ENCODE measurements at places on chromosomes 4 and X.
A peak's percentile ranks its signal among the peaks of the same experiment; 100 is the strongest.

DNA sequence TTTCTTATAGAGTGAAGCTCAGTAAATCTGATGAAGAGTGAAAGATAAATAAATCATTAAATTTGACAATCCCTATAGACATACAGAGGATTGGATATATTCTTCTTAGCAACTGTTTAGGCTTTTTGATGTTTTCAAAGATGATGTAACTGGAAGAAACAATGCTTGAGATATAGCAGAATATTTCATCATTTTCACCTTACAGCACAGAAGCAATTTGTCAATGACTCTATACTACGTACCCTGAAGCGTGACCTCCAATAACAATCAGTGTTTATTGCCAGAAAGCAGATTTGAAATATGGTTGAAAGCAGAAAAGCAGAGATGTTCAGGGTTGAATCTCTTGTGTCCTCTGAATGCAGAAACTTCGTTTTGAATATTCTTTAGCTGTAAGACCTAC lies 228.4 kb downstream of the DTHD1 start:
- no peak for DNase-seq

DNA sequence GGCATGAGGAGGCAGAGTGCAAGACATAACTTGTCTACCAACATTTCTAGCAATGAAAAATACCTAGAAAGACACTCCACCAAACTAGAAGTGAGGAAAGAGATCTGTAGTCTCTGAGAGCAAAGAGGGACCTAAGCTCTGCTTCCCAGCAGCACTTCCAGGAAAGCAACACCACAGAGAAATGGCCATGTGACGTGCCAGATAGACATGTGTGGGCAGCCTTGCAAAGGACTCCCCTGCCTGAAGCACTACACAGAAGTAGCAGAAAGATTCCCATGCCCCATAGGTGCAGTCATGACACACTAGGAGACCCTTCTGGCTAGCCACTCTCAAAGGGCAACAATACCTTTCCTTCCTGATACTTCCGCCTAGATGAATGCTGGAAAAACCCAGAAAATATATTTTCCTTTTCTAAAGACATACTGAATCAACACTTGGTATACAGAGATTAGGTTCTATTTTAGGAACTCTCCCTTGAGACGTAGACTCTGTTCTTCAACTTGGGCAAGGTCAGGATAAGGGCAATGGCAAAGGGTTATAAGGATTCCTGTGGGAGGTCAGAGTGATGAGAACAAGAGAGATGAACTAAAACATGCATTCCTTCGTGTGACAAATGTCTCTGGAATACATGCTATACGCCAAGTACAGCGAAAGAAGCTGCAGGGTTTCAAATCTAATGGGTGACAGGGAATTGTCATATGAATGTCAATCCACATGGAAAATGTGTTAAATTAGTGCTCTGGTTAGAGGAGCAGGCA lies 187.5 kb upstream of the ETNPPL start:
- no peak for DNase-seq

DNA sequence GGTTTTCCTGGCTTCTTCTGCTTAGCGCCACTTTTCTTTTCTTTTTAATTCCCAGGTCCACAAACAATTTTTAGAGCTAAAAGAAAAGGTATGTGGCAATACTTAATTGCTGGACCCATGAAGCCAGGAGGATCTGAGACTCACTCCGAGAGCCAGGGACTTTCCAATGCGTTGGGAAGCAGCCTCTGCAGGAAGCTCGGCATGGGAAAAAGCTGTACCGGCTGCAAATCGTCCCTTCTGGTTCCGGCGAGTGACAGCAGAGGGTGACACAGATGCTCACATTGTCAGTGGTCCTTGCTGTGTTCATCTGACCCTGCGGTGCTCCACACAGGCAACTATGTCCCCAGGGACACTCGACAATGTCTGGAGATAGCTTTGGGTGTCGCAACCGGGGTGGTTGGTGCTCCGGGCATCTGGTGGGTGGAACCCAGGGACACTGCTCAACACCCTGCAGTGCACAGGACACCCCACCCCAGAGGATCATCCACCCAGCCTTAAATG lies 164.0 kb downstream of the PRKX start:
- no peak for DNase-seq

DNA sequence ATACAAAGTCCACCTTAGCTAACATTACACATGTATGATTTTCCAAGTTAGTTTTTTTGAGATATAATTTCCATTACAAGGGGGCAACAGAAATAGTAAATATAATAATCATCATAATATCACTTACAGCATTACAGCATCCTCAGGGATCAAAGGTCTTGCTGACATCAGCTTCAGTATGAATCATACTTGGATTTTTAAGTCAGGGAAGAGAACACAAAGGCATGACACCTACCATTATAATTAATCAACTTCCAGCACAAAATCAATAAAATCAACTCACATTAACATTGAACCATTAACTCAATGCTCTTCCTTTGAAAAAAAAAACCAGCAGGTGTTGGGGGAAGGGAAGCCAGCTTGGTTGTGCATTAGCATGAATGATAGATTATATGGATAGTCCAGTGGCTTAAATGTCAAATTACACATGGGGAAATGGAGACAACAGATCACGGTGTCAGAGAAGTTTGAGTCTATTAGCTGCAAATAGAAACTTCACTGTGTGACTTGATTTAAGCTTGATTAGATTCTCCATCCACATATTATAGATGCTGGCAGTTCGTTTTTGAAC lies 66.9 kb upstream of the CAPN6 start:
- DNase-seq: no peak

DNA sequence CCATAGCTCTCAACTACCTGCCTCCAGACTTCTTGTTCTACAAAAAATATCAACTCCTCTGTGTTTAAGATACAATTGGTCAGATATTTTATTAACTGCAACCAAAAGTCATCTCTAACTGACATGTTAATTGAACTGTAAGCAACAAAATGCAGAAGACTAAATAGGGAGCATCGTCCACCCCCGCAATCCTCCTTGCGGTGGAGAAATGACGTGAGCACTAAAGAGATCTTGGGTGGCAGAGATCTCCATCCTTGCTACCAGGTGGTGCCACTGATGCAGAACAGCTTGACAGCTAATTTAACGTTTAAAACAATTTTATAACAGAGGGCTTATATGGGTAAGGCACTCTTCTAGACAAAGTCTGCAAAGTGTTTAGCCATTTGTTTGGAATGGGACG lies 164.4 kb upstream of the FTHL17 start:
- DNase-seq: no peak

GRCh38 chr4:20486433-20486832 lies 213.8 kb upstream of the PACRGL start:
- no peak for DNase-seq

- no peak for DNase-seq
These were observed 11.2 kb downstream of the NEK1 start for GRCh38 chr4:169601016-169601771.

DNA sequence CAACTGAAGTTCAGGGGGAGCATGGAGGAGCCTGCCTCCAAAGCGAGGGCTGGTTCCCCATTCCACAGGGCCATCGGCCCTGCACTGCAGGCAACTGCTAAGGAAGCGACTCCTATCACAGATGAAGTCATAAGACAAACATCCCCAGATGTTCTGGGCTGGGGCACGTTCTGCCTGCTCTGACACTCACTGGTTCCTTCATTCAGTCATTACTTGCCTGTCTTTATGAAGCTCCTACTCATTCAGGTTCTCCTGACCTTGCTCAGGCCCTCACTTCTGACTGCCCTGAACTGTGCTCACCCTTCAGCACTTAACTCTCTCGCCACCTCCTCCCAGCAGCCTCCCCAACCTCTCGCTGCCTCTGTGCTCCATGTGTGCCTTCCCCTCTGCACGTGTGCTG lies 2.5 kb upstream of the SLC2A9 start:
- no peak for DNase-seq

DNA sequence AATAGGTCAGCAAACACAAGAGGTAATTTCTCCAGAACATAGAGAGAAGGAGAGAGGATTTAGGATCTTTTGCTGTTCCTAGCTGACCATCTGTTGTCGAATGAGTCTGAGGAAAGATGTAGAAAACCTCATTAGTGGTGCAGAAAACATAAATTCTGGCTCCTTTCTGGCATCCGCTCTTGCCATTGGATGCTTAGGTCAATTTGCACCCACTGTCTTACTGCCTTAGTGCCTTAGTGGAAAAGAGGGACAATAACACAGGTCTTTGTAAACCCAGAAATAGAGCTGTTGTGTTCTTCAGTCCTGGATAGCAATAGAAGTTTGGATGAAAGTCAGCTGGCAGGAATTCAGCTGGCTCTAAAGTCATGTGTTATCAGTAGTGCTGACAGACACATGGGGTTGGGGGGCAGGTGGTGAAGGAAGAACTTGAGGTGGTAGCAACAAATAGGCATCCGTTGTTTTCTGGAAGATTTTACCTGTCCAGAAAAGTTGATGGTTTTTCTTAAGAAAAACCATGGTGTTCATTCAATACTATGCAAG lies 78.2 kb downstream of the GLRA2 start:
- DNase-seq: no peak

DNA sequence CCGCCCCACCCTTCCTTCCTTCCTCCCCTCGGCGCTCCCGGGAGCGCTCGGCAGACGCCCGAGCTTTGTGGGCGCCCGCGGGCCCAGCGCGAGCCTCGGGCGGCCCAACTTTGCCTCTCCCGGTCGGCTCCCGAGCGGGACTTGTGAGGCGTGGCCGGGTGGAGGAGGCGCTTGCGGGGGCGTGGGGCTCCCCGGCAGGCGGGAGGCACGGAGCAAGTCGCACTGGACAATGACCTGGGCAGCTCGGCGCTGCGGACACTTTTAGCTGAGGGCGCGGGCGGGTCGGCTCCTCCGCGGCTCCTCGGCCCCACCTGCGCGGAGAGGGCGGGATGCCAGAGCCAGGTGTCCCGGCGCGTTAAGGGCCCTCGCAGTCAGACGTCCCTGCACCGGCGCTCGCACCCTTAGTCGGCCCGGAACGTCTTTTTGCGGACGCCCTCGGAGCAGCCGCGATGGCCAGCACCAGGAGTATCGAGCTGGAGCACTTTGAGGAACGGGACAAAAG lies 385 bp downstream of the DCLK2 start:
- peak; percentile 32 for DNase-seq

- no peak for DNase-seq
These were observed 496.6 kb downstream of the IL1RAPL1 start for GRCh38 chrX:29083823-29084222.

DNA sequence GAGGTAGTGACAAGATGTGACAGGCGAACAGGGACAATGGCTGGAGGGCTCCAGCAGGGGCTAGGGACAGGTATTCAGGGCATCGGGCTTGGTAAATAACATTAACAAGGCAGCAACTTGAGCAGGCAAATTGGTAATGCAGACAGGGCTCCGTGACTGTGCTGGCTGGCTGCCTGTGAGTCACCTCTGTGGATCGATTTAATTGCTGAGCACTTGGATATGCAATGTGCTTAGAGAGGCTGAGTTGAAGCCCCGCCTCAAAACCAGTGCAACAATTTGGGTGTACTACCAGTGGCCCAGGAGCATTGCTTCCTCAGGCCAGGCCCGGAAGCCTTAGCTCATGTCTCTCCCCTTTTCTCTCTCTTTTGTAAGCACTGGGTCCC lies 19.5 kb downstream of the CNGA2 start:
- DNase-seq: no peak

GRCh38 chrX:7318241-7318640 lies 170.3 kb upstream of the PUDP start:
- no peak for DNase-seq

- DNase-seq: no peak
These were observed 737.5 kb upstream of the NDST4 start for GRCh38 chr4:115850799-115851509.

DNA sequence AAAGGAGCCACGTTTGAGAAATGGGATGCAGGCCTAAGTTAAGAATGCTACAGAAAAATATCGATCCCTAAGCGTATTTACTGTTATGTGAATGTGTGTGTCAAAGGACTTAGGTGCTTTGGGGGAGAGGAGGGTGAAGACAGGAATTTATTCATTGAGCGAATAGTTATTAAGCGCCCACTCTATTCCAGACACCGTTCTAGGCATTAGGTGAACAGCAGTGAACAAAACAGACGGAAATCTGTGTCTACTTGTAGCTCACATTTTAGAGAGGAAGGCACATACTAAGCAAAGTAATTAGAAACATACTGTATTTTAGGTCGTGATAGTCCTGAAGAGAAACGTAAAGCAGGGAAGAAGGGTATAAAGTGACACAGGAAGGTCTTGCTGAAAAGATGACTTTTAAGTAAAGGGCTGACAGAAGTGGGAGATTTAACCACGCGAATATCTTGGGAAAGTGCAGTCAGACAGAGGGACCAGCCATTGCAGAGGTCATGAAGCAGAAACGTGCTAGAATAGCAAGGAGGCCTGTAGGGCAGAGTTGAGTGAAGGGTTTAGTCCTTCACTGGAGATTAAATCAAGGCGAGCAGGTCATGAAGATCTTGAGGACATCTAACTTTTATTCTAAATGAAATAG lies 541 bp downstream of the AIMP1 start:
- no peak for DNase-seq

- DNase-seq: no peak
These were observed at the start of gene ELF4 for GRCh38 chrX:130110379-130111219. Gene ELF4 (minus strand): TSS chrX:130110497. CDS start chrX:130081330, 29,167 bp downstream.

DNA sequence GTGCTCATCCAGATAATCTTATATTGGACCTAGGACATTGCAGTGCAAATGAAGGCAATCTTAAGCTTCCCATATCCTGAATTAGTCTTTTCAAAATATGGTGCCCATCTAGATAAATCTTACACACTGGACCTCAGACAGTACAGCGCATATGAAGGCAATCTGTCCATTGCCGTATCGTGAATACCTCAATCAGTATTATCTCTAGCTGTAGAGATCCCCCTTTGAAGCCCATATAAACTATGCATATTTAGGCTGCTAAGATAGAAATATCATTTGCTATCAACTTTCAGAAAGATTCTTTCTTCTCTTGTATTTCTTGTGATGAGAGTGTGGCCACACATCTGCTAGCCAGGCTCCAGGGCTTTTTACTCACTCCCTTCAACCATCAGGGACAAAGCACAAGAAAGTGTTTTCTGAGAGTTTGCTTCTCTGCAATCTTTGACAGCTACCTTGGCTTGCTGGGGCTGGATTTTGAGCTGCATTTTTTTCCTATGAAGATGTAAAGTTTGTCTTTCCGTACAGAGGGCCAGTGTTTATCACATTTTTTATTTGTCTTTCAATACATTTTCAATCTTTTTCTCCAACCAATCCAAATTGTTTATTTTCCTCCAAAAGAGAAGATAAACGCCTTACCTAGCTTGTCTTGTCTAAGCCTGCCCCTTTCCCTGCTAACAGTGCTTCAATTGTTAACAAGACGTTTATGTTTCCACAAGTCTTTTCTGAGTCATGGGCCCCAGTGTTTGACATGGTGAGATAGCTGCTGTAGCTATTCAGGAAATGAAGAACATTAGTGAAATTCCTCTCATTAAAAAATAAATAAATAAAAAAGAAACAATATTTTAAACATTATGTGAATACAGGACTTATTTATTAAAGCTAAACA lies 57.6 kb upstream of the FAT1 start:
- DNase-seq: no peak

GRCh38 chrX:18558799-18559198 lies 113.1 kb downstream of the RS1 start:
- no peak for DNase-seq

- DNase-seq: no peak
These were observed 29.2 kb downstream of the PRRG1 start for GRCh38 chrX:37378404-37378803.
